ENCODE measurements at places on chromosomes 6 and 20. TPM values are rescaled to one million over a fixed set of nuclear protein-coding genes. Genes with fewer than 3 reads are reported as not detected.

The SDC4 gene
- total RNA-seq, result 77.7 TPM

- DNase-seq, result no peak
Observed at GRCh38 chr6:31356216-31356945, 598 bp downstream of the HLA-B start.

The GJA10 gene
- total RNA-seq, result not detected

The WFDC2 gene
- total RNA-seq, result 4.1 TPM

DNA sequence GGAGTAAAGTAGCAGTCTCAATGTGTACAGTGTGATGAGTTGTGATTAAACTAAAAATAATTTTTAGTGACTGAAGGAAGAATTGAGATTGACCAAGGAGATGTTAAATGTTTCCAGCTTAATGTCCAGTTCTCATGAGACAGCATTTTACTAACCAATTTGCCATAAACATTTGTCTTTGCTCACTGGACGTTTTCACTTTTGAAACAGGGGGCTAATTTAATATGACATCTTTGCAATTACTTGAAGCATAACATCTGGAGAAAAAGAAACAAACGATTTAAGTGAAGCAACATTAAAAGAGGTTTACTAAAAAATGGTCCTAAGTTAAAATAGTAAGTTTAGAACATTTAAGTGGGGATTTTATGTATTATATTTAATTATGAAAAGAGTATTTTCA, 443.8 kb downstream of the BCKDHB start:
- no peak for DNase-seq

- DNase-seq, result no peak
Observed at GRCh38 chr20:53362736-53363135, 230.9 kb downstream of the ZNF217 start.

- no peak for DNase-seq
Observed at GRCh38 chr6:109069746-109070145, 24.9 kb downstream of the SESN1 start.

GRCh38 chr6:159066483-159066882, 21.7 kb upstream of the TAGAP start:
- DNase-seq, result no peak

GRCh38 chr6:142918339-142919042, 26.5 kb downstream of the HIVEP2 start:
- DNase-seq, result no peak

The LST1 gene
- 17.7 TPM for total RNA-seq

The BMP5 gene
- total RNA-seq, result 1.3 TPM

The GLP1R gene
- total RNA-seq, result 1.6 TPM

- DNase-seq, result no peak
Observed at GRCh38 chr6:126770176-126770575, 348.3 kb upstream of the RSPO3 start.

The CD93 gene
- total RNA-seq, result 81.0 TPM

DNA sequence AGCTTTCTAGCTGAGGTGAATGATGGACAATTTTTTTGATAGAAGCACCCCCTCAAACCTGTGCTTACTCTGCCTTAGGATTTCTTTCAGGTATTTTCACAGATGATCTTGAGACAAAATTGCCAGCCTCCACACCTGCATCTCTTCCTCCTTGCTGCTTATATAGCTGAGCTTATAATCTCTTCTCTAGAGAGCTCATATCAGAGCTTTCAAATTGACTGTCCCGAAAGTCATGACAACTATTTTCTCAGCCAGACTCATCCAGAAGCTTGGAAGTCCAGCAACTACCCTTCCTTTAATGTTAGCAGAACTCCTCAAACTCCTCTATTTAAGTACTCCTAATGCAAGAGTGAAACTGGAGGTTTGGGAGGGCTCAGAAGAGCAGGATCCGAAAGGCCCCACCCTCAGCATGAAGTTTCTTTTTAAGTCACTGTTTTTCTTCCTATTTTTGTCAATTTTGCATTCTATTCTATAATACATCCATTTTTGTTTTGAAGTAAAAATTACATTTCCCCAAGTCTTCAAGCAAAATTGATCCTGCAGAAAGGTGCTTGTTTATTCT, 12.7 kb downstream of the CGA start:
- no peak for DNase-seq

The ZBTB46 gene
- 30.2 TPM for total RNA-seq

DNA sequence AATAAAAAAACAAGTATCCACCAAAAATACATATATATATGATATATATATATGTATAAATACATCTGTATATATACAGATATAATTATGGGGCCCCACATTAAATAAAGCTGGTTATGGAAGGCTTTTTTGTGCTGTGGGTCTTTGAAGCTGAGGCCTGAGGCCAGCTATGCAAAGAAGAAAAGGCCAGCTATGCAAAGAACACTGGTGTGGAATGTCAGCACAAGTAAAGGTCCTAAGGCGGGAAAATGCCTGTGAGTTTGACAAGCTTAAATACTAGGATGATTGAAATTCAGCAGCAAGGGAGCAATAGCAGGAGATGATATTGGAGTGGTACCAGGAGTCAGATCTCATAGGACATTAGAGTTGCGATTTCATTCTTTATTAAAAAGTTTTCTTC, 25.2 kb downstream of the ADGRF1 start:
- no peak for DNase-seq

The LGSN gene
- not detected for total RNA-seq

Measured in sciatic nerve (tissue), 2 donors.